ENCODE measurements at places on chromosomes 2 and 18.

DNA sequence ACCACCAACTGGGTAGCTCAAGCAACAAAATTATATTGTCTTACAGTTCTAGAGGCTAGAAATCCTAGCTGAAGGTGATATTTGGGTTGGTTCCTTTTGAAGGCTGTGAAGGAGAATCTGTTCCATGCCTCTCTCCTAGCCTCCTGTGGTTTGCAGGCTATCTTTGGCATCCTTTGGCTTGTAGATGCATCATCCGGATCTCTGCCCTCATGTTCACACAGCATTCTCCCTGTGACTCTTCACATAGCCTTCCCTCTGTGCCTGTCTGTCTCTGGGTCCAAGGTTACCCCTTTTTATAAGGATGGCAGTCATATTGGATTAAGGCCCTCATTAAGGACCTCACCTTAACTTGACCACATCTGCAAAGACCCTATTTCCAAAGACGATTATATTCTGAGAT, 78.6 kb upstream of the MAP3K20 start:
- no peak for DNase-seq

GRCh38 chr2:234291765-234292204, 205.1 kb downstream of the ARL4C start:
- DNase-seq = peak; percentile 32

DNA sequence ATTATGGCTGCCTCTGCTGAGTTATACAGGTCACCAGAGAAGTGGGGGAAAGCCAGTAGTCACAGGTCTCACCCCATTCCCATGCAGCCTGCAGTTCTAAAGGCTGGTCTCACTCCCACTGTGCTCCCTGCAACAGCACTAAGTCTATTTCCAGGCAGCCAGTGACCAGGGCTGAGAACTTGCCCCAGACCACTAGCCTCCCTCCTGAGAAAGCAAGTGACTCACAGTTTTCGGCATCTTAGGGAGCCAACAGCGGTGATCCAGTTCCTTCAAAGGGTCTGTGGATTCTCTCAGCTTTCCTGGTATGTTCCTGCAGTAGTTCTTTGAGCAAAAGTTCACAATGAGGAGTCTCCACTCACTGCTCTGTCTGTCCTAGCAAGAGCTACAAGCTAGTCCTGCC, 329.6 kb upstream of the MAP2 start:
- DNase-seq = no peak

GRCh38 chr2:218720048-218721041, 9.7 kb downstream of the TTLL4 start:
- DNase-seq = no peak

- DNase-seq = no peak
These were observed 184.6 kb downstream of the ST6GAL2 start for GRCh38 chr2:106701203-106702022.

- DNase-seq = no peak
These were observed 8.7 kb downstream of the CEP68 start for GRCh38 chr2:65064728-65065552.

- DNase-seq = no peak
These were observed 86.1 kb upstream of the CTAGE1 start for GRCh38 chr18:22503803-22504202.

- DNase-seq = no peak
These were observed 240.7 kb downstream of the WDR7 start for GRCh38 chr18:56891870-56892269.

DNA sequence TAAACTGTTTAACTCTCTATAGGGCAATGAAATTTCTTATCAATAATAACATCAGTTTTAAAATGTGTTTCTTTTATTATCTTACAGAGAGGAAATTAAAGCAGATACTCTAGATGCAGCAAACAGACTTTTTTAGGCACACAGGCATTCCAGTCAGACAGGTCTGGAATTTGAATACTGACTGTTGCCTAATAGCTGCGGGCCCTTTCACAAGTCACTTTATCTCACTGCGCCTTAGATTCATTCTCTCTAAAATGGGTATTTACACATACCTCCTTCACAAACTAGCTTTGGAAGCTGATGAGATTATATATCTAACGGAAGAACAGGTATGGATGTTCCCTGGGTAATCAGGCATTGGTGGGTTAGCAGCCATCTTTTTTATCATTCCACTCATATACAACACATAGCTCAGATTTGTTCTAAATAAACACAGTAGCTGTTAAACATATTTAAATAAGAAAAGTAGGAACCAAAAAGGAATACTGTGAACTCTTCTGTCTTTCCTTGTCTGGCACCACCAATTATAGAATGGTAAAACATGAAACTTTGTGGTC, 104.2 kb downstream of the LRP2 start:
- no peak for DNase-seq

DNA sequence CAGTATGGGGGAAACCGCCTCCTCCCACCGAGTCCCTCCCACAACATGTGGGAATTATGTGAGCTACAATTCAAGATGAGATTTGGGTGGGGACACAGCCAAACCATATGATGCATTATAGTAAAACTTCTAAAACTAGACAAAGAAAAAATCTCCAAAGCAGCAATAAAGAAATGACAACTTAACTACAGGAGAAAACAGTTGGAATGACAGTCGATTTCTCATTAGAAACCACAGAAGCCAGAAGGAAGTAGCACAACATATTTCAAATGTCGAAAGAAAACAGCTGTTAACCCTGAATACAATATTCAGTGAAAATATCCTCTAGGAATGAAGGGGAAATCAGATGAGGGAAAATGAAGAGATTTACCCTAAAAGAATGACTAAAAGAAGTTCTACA, 53.5 kb upstream of the TCF4 start:
- no peak for DNase-seq

DNA sequence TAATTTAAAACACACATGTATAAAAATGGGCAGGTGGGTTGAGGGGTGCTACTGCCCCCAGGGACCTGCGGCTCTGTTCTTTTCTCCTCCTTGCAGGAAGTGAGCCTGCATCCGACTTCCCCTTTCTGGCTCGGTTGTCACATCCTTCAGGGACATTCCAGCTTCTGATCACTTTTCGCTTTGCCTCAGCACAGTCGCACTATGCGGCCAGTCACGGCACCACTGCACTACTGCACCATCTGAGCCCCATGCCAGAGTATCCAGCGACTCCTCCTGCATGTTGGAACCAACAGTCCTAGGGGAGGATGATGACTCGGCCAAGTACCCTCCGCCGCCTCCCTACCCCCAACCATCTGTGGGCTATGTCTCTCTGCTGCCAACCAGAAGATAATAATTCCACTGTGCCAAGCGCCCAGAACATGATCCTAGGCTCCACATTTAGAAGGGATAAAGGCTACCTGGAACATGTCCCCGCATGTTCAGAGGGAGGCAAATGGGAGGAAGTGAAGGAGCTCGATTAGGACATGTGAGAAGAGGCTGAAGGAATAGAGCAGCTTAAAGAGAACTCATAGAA, 17.6 kb downstream of the CDC42EP3 start:
- peak; percentile 72 for DNase-seq

DNA sequence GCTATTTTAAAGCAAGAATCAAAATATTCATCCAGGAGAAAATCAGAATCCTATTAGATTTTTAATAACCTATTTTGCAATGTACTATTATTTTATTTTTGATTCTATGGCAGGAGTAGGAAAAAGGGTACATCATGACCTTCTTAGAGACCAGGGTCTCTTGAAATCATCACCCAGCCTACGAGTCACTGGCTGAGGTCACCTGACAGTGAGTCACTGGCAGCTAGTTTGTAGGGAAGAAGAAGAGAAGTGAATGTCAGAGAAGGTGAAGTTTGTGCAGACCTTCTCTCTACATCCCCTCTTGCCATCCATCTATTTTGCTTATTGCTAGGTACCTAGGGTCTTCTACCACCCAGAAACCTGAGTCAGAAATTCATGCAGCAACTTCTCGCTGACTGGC, 144.2 kb downstream of the ALK start:
- DNase-seq = no peak

- no peak for DNase-seq
These were observed 374.2 kb downstream of the NRXN1 start for GRCh38 chr2:50657735-50658134.

- no peak for DNase-seq
These were observed 555.8 kb upstream of the SALL3 start for GRCh38 chr18:78423811-78424210.

DNA sequence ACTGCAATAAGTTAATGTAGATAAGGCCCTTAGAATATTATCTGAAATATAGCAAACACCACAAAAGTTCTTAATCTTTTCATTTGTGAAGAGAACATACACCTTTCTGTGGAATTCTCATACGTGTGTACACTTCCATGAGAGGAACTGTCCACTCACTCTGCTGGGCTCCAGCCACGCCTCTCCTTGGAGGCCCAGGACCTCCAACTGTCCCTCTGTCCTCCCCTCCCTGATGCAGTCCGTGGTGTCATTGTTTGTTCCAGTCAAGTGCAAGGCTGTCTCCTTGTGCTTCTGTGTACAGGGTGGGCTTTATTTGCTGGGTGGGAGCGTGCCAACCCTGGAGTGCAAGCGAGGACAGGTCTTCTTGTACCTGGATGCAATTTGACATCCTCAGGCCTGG, 8.7 kb downstream of the RAB12 start:
- DNase-seq = no peak

DNA sequence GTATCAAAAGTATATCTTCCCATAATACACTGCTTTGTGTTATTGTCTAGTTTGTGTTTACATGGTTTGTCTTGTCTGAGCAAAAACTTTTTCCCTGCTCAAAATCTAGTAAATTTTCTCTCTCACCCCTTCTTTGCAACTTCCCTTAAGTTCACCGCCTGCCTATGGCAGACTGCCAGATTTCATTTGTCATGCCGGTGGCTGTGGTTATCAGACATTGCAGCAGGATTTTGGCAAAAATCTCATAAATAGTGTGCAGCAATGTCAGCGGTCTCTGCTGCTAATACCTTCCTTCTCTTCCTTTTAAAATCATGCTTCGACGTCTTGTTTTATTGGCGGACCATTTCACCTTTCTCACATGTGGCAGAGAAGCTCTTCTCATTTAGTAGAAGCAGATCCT, 45.6 kb upstream of the TMEM178A start:
- DNase-seq = no peak

- no peak for DNase-seq
These were observed 87.2 kb upstream of the SMAD2 start for GRCh38 chr18:48017635-48018034.

DNA sequence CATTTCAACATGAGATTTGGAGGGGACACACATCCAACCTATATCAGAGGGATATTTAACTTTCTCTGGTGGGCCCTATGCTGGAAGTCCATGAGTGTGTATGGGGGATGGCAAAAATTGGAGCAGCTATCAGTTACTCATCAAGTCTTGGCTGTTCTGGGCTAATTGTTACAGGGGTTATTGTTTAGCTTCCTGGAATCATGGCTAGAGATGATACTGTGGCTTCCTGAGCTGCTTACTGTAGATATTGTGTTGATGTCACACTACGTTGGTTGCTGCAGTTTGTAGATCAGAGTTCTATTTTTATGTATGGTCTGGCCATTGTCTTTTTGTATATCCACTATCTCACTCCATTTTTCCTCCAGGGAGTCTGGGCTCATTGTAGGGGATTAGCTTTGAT, 20.9 kb upstream of the IL1R2 start:
- no peak for DNase-seq

- DNase-seq = no peak
These were observed 174.5 kb downstream of the TCF4 start for GRCh38 chr18:55413474-55413873.

- DNase-seq = peak; percentile 27
These were observed 6.8 kb downstream of the HS6ST1 start for GRCh38 chr2:128311755-128312341.

- no peak for DNase-seq
These were observed 75.7 kb downstream of the DOCK10 start for GRCh38 chr2:224966613-224967012.

DNA sequence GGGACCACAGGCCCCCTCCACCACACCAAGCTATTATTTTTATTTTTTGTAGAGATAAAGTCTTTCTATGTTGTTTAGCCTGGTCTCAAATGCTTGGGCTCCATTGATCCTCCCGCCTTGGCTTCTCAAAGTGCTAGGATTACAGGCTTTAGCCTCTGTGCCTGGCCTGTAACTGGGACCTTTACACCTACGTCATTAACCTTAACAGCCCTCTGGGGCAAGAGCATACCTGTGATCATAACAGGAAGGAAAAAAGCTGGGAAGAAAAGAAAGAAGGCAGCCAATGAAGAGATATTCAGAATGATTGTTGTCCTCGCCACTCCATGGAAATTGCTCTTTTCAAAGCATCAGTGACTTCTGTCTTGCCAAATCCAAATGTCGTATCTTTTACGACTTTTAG, 338.2 kb downstream of the LRRTM1 start:
- DNase-seq = no peak

DNA sequence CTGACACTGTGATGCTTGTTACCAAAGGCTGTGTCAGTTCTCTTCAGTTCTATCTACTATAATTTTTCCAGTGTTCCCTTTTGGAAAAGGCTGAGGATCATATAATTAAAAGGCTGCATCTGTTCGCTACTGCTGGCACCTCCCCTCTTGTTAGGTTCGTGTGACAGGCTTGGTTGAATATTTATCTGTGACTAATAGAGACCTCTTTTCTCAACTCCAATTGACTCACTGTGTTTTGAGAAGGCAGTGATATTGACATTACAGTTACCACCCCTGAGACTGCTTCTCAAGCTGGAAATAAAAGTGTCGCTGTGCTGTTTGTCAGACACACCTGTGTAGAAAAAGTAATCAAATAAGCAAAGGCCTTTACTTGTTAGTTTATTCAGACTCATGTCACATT, 205.5 kb upstream of the KCNH7 start:
- DNase-seq = no peak

DNA sequence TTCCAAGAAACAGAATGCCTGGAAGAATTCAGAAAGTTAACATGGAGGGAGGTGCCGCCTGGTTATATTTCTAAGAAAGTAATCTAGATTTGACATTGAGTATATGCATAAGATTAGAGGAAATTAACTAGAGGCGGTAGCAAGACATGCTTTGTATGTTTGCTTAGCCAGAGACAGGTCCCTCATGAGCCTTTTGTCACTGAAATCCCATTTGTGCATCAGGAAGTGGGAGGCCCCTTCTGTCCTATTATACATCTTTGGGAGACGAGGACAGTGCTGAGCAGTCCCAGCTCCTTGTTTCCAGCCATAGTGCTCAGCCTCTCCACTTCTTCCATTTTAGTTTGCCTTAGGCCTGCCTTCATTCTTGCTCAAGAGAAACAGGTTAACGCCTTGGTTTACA, 115.4 kb upstream of the LHCGR start:
- DNase-seq = no peak

DNA sequence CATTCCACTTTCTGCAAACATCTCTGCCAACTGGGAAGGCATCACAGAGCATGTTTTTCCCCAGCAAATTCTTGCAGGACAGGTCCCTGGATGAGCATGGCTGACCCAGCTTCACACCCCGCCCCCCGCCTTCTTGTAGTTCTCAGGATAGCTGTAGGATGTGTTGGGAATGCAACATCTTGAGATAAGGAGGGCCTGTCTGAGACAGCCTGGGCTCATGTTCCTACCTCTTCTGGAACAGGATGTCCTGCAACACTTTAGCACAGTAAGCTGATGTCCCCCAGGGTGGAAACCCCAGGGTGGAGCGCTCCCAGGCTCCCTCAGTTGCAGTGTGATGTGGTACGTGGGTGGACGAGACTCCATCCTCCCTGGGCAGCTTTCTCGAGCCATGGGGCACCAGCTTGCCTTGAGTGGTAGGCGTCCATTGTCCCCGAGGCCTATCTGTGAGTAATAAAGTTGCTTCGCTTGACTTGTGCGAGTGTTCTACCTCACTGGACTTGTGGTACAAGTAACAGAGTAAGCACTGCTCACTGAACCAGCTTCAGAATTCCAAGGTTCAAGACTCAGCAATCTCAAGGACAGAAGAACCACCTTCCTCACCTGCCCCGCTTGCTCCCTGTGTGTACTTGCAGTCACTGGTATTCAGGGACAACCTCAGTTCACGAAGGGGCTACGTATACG, 48.6 kb downstream of the EMX1 start:
- no peak for DNase-seq

GRCh38 chr2:234158812-234159211, 108.3 kb downstream of the SPP2 start:
- no peak for DNase-seq

Data from CD4-positive, alpha-beta T cell (primary cell).